ENCODE measurements at places on chromosomes 12 and 14.

GRCh38 chr12:56932867-56933266 is 1.3 kb downstream of the SDR9C7 start:
- DNase-seq = no peak

- DNase-seq = peak; percentile 14
These were observed 27.9 kb downstream of the HNRNPC start for GRCh38 chr14:21241218-21241819.

GRCh38 chr12:102487226-102487625 is 6.9 kb upstream of the IGF1 start:
- DNase-seq = no peak

DNA sequence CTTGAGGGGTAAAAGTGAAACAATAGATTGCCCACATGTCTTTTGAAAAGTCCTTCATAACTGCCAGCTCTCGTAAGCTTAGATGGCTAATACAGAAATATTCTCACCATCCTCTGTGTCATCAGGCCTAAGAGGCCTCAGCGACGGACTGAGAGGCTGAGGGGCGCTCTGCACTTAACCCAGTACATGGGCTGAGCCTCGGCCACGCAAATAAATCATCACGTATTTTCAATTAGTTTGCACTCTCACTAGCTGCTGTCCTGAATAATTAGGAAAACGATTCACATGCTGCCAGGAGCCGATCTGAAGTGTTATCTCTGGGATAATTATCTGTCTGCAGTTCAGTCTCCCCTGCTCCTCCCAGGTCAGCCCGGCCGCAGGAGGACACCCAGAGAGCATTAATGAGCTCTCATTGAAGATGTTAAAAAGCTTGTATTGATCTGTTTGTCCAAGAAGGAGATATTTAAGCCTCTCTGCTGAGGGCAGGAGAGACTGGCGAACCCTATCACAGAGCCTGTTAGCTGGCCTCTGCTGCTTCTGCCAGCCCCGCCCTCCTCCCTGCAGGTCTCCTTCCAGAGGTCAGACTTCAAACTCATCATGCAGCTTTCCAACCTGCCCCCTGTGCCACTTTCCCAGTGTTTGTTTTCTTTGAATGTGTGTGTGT is 1051.3 kb downstream of the VRK1 start:
- DNase-seq = peak; percentile 7

- DNase-seq = no peak
These were observed 15.3 kb downstream of the RAPGEF3 start for GRCh38 chr12:47743311-47743860.

DNA sequence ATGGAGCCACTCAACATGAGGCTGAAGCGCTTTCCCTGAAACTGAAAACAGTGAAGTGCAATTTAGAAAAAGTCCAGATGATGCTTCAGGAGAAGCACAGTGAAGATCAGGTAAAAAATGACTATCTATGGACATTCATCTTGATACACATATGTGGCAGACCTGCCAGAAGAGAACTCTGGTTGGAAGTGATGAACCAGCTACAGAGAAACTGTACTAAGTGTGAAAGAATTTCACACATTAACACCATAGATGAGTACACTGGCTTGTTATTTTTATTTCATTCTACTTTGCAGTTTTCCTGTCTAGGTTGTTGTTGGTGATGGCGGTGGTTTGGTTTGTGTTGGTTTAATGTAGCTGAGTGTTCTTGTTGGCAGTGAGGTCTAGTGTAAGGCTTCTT is 174.7 kb downstream of the ESR2 start:
- DNase-seq = no peak

- DNase-seq = no peak
These were observed 19.0 kb downstream of the FAM181A start for GRCh38 chr14:93946104-93946503.

DNA sequence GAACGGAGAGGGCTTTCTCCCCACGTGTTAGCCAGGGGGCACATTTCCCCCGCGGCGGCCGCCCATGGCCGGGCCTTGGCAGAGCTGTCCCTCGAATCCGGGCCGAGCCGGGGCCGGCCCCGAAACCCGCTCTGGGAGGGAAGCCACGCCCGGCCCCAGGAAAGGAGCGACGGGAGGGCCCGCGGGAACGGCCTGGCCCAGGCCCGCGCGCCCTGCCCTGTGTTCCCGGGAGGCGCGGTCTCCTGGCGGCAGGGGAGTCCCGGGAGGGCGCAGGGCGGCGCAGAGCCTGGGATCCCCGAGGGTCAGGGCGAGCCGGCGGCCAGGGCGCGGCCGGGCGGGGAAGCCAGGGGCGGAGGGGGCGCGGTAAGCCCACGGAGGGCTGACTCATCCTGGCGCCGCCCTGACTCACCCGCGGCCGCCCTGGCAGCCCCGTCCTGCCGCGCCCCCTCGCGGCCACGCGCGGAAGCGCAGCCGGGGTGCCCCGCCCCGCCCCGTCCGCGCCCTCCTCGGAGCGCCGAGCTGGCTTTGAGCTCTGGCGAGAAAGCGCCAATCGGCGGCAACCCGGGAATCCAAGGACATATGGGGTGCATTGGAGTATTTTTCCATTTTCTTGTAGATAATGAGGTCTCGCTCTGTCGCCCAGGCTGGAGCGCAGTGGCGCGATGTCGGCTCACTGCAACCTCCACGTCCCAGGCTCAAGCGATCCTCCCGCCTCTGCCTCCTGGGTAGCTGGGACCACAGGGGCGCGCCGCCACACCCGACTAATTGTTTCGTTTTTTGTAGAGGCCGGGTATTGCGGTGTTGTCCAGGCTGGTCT is 31.8 kb upstream of the PLEKHG6 start:
- no peak for DNase-seq

GRCh38 chr12:30846776-30847175 is 79.8 kb upstream of the TSPAN11 start:
- no peak for DNase-seq

Measured in right renal pelvis (tissue), 4 donors.